ENCODE measurements at places on chromosomes 6 and 20. TPM values are rescaled to one million over a fixed set of nuclear protein-coding genes. Genes with fewer than 3 reads are reported as not detected.

DNA sequence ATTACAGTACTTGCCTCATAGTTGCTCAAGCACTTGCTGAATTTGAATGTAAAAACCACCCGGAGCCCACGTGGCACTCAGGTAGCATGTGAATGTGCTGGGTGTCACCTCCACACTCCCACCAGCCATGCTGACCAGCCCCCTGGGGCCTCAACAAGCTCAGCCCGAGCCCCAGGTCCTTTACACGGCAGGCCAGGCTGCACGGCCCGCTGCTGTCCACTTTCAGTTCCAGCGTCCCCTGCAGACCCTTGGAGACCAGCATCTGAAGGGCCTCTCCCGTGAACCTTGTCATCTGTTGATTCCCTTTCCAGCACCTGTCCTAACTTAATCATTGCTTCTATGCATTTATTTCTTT is 33.3 kb upstream of the ZBP1 start:
- DNase-seq = no peak

Gene STMN3
- total RNA-seq = 24.4 TPM

Gene DLL1
- total RNA-seq = not detected

- DNase-seq = no peak
Observed at GRCh38 chr6:50655848-50656453, 57.4 kb upstream of the TFAP2D start.

GRCh38 chr6:165716886-165717285 is 53.8 kb upstream of the PDE10A start:
- no peak for DNase-seq
